ENCODE measurements at places on chromosomes 3 and 15. TPM values are rescaled to one million over a fixed set of nuclear protein-coding genes. Genes with fewer than 3 reads are reported as not detected.

CD96 gene
- total RNA-seq = under 0.01 TPM

GOLGA8R gene
- total RNA-seq = 1.3 TPM

CDHR4 gene
- total RNA-seq = not detected

MBD4 gene
- total RNA-seq = 35.5 TPM

FETUB gene
- total RNA-seq = not detected

ARHGEF26 gene
- 1.3 TPM for total RNA-seq

MRPS25 gene
- total RNA-seq = 11.6 TPM

FAM81A gene
- 0.33 TPM for total RNA-seq

MORC1 gene
- not detected for total RNA-seq
